ENCODE measurements at places on chromosomes 11 and 22.

DNA sequence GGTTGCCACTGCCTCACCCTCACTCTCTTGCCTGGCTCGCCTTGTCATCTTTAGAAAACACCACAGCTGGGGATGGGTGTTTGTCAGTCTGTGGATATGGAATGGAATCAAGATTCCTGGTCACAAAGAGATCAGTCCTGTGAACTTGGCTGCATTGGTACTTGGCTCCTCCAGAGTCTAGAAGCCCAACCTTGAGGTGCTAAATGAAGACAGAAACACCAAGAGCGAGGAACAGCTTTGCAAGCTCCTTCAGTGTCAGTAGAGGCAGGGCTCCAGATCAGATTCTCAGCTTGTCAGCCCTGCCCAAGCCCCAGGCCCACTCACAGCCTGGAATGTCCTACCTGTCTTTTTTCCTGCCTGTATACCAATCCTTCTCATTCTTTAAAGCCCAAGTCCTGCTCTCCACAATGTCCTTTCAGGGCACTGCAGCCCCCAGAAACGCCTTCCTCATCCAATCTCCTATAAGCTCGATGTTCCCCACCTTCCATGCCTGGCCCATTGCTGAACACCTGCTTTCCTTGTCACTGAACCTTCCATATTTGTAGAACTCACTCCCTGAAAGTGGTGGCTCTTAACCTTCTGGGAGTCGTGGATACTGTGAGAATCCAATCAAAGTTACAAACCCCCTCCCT lies 188.9 kb downstream of the BCR start:
- no peak for DNase-seq

DNA sequence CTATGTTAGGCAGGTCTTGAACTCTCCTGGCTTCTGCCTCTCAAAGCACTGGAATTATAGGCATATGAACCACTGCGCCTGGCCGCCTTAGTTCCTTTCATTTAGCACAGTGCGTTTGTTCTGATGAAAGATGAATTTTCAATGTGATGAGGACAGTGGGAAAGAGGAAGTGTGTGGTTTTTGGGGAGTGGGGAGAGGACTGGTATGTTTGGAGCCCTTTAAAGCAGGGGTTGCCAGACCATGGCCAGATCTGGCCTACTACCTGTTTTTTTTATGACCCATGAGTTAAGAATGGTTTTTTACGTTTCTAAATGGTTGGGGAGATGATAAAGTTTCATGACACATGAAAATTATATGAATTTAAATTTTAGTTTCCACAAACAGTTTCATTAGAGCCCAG lies 12.5 kb downstream of the ATXN10 start:
- DNase-seq, result no peak

DNA sequence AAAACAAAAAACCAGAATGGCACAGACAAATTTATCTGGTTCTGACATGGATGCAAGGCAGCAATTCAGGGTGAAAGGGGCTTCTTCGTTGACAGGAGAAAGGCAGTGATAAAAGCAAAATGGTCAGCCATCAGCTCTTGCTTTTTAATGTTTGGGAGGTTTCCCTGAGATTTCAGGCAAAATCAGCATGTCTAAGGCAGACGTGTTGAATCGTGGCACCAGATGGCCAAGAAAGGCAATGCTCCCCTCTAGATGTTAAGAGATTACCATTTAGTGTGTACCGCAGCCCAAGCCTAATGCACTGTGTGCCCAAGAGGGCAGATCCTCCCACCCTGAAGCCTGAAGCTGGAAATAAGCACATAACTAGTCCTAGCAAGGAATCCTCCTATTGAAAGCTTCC lies 88.8 kb upstream of the GALNT18 start:
- no peak for DNase-seq

DNA sequence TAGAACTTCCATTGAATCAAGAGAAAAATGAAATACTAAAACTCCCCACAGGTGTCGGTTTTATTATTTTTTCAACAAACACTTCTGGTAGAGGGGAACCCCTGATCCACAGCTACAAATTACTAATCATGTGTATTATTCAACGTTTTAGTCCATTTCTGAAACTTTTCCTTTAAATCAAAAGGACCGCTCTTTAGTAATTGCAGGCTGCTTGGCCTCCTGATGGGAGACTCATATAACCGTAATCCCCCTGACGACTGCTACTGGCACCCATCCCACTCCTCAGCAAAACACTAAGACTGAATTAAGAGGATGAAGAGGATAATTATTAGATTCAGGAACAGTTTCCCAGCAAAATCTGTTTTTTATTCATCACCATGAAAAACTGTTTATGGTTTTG lies 46.4 kb downstream of the PAX6 start:
- DNase-seq, result no peak

GRCh38 chr11:132006884-132007580 lies 636.6 kb downstream of the NTM start:
- no peak for DNase-seq

DNA sequence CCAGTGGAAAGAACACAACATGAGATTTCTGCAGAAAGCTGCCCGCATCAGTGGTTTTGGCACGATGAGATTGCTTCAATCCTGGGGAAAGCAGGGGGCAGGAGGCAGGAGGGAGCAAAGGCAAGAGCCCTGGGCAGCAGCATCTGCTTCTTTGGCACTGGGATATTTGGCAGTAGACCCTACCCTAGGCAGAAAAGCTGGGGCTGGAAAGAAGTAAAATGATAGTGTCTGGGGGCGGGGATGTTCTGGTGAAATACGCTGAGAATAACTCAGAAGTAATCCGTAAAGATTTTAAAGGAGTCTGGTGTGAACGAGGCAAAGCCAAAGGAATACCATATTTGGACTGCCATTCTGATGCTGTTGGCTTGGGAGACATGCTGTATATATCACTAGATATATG lies 62.0 kb downstream of the FAM76B start:
- no peak for DNase-seq

DNA sequence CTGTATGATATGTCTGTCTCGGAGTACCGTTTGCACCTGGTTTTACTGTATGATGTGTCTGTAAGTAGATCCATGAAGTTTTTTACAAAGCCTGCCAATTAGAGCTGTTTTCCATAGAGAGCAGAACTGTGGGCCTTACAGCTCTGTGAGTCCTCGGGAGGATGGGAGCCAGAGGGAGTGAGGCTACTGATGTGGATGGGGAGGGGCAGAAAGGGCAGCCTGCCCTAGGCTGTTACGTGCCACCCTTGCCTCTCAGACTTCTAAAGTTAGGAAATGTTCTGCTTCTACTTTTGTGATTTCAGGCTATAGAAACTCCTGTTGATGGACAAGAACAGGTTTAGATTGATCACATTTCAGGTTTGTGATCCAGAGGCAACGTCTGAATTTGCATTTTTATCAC lies 105.2 kb downstream of the PPP6R3 start:
- DNase-seq, result no peak

- no peak for DNase-seq
These were observed 1.3 kb upstream of the INSC start for GRCh38 chr11:15113381-15113780.

DNA sequence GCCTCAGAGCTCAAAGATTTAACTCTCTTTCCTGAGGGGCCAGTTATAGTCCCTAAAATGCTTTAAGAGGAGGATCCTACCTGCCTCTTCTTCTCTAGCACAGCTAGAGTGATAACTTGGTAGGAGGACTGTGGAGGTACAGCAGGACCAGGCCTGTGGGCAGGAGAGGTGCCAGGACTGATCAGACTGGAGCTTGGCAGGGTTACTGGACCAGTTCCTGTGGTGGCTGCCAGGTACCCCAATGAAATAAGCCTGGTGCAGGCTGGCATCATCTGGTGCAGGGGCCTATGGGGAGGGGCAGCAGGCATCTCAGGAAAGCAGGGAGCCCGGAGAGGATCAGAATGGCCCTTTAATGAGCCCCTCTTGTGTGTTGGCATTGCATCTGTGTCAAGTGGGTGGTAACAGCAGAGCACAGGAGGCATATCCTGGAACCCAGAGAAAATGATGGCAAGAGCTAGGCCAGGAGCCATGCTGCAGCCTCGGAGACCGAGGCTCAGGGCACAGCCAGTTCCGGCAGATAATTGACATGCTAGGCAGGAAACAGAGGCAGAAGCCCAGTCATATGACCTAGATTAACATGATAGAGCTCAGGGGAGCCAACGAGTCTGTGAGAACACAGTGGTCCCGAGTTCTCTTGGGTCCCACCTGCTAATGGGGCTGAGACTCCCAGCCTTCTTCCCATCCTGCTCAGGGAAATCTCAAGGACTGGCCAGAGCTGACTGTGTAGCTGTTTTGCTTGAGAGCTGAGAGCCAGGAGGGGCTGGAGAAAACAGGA lies 187.5 kb upstream of the ZBED5 start:
- DNase-seq, result no peak

DNA sequence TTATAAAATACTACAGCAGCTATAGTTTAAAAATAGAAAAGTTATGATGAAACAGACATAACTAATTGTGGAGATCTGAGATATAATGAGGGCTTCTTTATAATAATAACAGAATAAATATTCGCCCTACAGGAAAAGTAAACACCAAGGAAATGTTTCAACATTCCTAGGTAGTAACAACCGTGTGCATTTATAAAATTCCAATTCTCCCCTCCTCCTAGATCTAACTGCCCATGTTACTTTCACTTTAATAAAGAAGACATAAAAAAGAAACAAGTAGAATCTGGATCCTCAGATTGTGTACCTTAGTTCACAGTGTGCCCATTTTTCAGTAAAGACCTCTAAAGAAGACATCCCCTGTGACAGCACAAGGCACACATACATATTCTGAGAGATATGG lies 57.8 kb upstream of the MN1 start:
- no peak for DNase-seq

DNA sequence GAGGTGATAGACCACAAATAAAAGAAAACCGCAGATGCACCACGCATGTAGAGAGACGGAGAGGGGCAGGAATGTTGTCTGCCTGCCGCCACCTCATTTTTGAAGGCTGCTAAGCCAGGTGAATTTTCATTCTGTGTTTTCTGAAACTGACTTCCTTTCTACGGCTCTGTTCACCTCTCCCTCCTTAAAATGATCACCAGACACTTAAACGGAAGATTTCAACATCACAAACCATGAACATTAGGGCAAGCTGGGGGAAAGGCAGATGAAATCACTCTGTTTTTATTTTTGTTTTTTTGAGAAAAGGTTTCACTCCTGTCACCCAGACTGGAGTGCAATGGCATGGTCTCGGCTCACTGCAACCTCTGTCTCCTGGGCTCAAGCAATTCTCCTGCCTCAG lies 232.4 kb downstream of the MIAT start:
- no peak for DNase-seq

DNA sequence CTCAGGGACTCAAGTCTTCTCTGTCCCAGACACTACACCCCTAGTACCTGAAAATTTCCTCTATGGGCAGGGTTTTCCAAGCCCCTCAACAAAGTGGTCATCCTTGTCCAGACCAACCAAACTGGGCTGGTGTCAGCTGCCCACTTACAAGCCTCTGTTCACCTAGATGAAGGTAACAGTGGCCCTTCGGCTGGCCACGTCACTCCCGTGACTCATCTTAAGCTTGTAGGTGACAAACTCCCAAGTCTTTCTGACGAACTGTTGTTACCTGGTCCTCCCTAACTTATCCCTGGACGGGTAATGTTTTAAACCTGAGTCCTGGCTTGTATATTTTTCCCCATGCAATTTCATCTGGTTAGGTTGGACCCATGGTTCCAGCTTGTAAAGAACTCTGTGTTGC lies 4.7 kb downstream of the CXCR5 start:
- no peak for DNase-seq

- DNase-seq, result no peak
These were observed 422.6 kb downstream of the MN1 start for GRCh38 chr22:27378995-27379394.

DNA sequence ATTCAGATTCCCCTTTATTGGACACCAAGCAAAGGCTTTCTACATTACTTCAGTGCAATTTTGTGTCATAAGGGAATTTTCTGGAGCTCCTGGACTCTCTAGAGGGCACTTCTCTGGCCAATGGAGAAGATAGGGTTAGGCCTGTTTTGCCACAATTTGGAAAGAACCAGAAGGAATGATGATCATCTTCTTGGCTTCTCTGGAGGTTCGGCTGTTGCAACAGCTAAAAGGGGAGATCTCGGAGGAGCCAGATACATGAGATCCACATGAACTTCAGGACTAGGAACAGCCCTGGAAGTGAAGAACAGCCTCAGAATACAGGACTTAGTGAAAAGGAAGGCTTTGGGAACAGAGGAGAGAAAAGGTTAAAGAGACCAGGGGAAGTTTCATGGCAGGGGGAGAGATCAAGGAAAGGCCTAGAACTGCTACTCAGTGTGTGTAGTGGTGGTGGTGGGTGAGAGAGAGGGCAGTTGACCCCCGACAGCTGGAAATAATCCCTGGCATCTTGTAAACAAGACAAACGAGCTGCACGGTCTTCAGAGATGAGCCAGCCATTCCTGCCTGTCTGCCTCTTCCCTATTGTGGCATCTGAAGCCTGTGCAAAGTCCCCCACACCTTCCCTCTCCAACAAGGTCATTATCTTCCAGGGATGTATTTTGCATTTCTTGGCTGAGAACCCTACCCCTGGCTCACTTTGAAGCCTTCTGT lies 83.8 kb downstream of the CCDC81 start:
- DNase-seq, result no peak

DNA sequence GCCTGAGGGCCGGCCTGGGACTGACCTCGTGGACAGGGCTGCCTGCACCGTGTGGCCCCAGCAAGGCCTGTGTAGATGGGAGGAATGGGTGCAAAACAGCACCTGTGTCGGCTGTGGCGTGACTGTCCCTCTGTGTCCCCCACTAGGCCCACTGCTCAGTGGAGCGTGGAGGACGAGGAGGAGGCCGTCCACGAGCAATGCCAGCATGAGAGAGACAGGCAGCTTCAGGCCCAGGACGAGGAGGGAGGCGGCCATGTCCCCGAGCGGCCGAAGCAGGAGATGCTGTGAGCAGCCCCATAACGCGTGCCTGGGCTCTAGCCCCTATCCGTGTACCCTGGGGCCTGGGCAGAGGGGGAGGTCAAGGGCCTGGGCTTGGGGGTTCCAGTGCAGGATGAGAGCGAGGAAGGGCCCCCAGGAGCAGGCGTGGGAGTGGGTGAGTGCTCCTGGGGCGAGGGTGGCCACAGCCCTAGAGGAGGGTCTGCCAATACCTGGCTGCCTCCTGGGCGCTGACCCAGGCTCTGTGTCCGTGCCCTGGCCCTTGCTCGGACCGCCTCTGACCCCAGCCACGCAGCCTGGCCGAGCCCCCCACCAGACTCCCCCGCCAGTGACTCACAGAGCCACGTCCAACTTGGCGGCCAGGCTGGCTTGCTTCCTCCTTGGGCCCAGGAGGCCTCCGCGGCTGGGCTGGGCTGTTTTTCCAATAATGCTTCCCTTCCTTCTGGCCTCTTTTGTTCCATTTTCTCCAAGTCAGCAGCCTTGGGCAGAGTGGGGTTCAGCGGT lies 11.6 kb downstream of the PRR33 start:
- no peak for DNase-seq

DNA sequence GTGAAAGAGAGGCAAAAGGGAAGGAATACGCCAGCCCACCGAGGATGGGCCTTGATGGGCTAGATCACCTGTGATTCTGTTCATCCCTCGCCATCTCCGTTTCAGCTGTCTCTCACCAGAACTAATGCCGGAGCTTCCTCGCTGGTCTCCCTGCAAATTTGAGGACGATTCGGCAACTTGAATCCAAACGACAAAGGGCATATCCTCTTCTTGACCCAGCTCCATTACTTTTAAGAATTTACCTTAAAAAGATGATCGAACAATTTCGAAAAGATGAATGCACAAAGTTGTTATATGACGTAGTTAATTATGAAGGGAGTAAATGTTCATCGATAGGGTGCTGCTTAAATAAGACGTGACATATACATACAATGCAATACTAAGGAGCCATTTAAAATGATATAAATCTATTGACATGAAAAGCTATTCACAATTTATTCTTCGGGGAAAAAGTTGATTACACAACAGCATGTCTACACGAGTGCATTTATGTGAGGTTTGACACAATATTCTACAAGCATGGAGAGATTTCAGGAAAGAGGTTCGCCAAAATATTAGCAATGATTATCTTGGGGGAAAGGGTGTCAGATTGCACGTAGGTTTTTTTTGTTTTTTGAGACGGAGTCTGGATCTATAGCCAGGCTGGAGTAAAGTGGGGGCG lies 937 bp upstream of the FAM168A start:
- DNase-seq, result no peak

Measured in fibroblast of skin of left quadriceps (primary cell).